ENCODE measurements at places on chromosomes 1 and 21. TPM values are rescaled to one million over a fixed set of nuclear protein-coding genes. Genes with fewer than 3 reads are reported as not detected.

DNA sequence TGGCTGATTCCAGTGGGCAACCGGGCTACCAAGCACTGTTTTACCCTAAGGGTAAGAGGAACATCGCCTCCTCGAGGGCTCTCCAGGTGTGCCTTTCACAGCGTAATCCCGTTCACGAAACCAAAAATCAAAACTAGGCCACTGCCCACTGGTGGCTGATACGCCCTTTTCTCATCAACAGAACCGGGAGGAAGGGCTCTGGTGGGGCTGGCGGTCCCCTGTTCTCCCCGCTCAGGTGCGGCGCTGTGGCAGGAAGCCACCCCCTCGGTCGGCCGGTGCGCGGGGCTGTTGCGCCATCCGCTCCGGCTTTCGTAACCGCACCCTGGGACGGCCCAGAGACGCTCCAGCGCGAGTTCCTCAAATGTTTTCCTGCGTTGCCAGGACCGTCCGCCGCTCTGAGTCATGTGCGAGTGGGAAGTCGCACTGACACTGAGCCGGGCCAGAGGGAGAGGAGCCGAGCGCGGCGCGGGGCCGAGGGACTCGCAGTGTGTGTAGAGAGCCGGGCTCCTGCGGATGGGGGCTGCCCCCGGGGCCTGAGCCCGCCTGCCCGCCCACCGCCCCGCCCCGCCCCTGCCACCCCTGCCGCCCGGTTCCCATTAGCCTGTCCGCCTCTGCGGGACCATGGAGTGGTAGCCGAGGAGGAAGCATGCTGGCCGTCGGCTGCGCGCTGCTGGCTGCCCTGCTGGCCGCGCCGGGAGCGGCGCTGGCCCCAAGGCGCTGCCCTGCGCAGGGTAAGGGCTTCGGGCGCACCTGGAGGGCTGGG lies at the start of gene IL6R:
Gene IL6R, plus strand, starts transcription at position 360 of the 763 bp plus-strand sequence. Its CDS starts 287 bp downstream, at position 647.
- DNase-seq = no peak

DNA sequence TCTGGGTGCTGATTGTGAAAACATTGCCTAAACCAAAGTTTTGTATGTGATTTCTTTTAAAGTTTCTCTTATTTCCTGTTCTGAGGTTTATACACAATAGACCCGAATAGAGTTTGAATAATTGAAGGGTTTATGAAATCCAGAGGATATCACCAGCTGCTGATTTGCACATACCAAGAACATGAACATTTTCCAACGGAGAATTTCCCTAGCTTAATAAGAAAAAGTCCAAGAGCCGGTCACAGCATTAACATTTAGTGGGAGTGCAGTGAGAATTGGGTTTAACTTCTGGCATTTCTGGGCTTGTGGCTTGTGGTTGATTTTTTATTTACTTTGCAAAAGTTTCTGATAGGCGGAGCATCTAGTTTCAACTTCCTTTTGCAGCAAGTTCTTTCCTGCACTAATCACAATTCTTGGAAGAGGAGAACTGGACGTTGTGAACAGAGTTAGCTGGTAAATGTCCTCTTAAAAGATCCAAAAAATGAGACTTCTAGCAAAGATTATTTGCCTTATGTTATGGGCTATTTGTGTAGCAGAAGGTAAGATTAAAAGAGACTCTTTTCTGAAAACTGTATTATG lies at the start of gene CFH:
Gene CFH, plus strand, starts transcription at position 407 of the 579 bp plus-strand sequence. Its CDS starts 75 bp downstream, at position 482.
- no peak for DNase-seq

DNA sequence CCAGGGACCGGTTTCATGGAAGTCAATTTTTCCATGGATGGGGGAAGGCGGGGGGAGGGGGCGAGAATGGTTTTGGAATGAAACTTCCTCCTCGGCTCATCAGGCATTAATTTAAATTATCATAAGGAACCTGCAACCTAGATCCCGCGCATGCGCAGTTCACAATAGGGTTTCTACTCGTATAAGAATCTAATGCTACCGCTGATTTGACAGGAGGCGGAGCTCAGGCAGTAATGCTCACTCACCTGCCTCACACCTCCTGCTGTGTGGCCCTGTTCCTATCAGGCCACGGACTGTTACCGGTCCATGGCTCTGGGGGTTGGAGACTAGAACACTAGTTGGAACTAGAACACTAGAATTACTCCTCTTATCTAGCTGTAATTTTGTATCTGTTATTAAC lies 38.0 kb downstream of the PRRX1 start:
- DNase-seq = no peak

DNA sequence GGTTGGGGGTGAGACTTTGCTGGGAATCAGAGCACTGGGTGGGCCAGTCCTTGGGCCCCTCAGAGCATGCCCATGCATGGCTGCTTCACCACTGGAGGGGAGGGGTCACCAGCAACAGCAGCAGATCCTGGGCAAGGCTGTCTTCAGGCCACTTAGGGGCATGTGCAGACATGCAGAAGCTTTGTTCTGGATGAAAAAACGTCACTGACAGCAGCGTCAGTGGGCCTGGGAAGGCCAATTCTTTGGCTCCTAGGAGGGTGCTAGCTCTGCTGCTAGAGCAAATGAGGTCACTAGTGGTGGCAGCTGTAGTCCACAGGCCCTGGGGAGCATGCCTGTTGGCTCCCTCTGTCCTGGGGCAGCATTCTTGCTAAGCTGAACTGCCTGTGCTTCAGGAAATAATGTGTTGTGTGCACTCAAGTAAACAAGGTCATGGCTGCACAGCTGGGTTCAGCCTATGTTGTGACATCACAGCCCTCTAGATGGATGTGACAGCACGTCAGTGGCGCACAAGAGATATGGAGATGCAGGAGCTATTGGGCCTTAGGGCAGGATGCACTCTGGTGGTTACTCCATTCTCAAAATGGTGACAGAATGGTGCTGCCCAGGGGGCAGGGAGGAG lies 27.0 kb downstream of the ZC3H11B start:
- DNase-seq = no peak

GRCh38 chr1:46816930-46817329 lies 18.1 kb downstream of the CYP4B1 start:
- DNase-seq = no peak

GRCh38 chr1:38029081-38029681 lies 16.6 kb downstream of the UTP11 start:
- no peak for DNase-seq

GRCh38 chr1:96565546-96565945 lies 156.0 kb upstream of the PTBP2 start:
- DNase-seq = no peak

DNA sequence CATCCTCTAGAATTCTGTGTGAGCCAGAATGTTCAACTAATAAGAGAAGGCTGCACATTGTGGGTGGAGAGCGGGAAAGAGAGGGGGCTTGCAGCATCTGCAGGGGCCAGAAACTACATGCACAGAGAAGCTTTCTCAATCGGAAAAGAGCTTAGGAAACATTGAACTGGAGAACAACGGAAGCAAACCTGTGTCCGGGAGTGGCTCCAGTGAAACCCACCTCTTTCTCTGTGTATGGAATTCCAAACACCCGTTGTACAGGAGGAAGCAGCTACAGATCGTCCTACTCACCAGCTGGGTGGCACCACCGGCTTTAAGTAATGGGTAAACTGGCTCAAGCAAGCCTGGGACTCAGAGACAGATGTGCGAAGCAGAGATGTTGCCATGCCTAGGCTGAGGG lies 14.0 kb upstream of the CSF1 start:
- DNase-seq = no peak

GRCh38 chr21:17491716-17492414 lies 21.0 kb upstream of the CXADR start:
- DNase-seq = no peak

DNA sequence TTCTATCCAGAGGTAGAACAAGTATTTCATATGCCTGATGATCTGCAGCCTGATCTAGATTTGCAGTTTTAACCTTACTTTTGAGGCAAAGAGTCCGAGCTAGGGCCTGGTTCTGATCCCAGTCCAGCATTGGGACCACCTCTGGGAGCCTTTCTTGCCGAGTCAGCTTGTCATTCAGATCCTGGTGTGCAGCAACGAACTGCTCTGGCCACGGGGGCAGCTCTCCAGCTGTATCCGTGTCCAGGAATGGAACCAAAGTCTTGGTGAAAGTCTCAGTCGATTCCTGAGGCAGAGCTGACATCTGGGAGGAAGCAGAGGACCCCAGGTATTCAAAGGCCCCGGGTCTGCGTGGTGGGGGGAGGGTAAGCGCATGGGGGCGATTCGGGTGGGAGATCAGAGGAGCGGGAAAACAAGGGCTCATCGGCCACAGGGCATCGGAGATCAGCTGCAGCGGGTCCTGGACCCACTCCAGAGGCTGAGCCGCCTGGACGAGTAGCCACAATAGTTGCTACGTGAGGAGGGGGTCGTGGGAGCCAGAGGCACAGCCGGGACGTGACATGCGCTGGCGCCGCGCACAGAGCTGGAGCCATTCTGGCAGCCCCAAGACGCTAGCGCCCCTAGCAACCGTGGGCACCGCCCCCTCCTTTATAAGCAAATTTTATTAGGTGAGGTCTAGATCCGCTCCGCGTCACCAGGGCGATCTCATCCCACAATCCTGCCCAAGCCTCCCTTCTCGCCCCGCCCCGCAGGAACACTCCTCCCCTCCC lies 32.4 kb upstream of the BSDC1 start:
- no peak for DNase-seq

DNA sequence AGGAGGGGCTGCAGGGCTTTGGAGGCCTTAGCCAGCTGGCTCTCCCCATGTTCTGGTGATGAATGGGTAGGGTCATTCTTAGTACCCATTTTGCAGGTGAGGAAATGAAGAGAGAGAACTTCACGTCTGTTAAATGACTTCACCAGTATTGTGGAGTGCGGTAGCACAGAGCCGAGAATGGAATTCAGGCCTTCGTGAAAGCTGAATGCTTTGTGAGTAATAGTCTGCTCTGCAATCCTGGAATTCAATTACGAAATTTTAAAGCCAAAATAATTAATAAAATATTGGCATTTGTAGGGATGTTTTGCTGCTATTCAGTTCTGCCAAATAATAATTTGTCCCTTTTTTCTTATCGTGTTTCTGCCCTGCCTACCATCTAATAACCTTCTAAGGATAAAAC lies 197.7 kb downstream of the GREM2 start:
- DNase-seq = no peak

- no peak for DNase-seq
Measured at GRCh38 chr21:16841975-16842695, 670.7 kb upstream of the CXADR start.

DNA sequence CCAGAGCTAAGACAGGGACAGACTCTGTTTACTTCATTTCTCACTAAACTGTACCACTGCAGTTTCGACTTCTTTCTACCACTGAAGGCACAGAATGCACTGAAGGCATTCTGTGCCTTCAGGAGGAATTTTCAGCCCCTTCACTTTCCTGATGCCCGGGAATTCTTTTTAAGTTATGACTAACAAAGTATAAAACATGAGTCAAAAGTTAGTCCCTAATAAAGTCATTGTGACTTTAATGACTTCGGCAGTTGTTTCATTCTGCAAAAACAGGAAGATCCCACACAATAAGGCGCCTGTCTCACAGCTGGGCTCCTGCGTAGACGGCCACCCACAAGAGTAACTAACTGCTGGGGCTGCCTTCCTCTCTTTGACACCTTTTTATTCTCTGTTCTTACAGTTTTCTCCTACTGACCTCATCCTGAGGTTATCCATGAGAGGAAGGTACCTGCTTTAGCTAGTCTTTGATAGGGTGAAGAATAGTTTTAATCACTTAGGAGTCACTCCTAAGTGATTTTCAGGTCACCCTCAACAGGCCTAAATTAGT lies 183.9 kb upstream of the SGIP1 start:
- DNase-seq = no peak

DNA sequence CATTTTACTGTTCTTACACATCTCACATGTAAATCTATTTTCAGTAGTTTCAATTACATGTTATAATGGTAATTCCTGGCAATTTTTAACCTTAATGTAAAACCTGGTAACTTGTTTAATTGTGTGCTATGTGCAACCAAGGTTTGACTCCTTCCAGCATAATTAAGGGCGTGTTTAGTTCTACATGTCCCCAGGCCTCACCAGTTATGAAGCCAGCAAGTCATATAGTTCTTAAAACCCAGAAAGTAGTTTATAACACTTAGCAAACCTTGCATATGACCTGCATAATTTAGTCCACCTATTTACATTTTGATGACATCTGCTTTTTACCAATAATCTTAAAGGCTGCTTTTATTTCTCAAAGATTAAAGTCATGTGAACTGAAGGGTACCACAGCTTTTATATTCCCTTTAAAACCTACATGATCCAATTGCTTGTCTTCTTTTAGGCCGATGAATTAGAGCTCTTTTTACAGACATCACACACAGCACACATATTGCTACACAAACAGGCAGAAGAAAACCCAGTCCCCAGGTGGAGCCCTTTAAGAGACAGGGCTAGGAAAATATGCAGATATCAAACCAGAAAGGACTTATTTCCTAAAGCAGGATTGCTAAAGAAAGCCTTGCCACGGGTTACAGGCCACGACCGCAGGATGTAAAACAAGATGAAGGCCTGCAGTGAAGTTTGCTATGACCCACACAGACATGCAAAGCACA lies 23.2 kb upstream of the SYCP1 start:
- DNase-seq = no peak

DNA sequence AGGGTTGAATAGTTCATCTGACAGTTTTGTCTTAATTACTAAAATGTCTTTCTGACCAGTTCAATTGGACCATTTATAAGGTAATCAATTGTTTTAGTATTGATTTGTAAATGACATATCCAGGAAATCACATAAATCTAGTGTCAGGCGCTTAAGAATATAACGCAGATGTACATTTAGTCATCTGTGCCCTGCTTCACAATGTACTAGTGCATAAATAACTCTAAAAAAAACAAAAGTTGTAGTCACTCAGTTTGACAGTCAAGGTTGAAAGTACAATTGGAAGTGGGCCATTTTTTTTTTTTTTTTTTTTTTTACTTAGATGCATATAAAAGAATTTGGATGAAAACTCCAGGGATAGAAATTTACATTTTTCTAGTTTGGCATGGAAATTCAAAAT lies 490.4 kb downstream of the PTPRC start:
- DNase-seq = no peak

DNA sequence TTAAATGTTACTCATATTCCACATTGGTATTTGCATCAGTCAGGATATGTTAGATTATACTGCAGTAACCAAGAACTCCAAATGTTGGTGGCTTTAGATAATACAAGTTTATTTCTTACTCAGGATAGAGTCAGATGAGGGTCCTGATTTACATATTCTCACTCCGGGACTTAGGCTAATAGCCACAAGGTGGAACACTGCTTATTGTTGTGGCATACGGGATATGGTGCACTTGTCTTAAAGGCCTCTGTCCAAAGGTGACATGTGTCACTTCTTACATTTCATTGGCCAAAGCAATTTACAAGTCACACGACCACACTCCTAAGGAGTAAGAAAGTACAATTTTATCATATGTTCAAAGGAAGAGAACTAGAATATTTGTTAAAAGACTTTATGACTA lies 28.5 kb upstream of the ACADM start:
- no peak for DNase-seq

The KRTAP12-2 gene
- polyA plus RNA-seq = not detected

The ELF3 gene
- polyA plus RNA-seq = 143 TPM

The ASAP3 gene
- 38.7 TPM for polyA plus RNA-seq

The ADCY10 gene
- polyA plus RNA-seq = 0.07 TPM

The SLC6A9 gene
- polyA plus RNA-seq = 8.9 TPM

The CYP2J2 gene
- 1.4 TPM for polyA plus RNA-seq

The AVPR1B gene
- 0.55 TPM for polyA plus RNA-seq

The OLIG2 gene
- polyA plus RNA-seq = not detected

The DISP3 gene
- 1.0 TPM for polyA plus RNA-seq

Data from left renal pelvis (tissue), 4 donors.